Ascending aorta (tissue), 2 donors: ENCODE measurements at places on chromosomes 13 and 19. TPM values are rescaled to one million over a fixed set of nuclear protein-coding genes. Genes with fewer than 3 reads are reported as not detected.

The OVOL3 gene
- total RNA-seq = not detected

The NLRP11 gene
- not detected for total RNA-seq

The HSH2D gene
- not detected for total RNA-seq

DNA sequence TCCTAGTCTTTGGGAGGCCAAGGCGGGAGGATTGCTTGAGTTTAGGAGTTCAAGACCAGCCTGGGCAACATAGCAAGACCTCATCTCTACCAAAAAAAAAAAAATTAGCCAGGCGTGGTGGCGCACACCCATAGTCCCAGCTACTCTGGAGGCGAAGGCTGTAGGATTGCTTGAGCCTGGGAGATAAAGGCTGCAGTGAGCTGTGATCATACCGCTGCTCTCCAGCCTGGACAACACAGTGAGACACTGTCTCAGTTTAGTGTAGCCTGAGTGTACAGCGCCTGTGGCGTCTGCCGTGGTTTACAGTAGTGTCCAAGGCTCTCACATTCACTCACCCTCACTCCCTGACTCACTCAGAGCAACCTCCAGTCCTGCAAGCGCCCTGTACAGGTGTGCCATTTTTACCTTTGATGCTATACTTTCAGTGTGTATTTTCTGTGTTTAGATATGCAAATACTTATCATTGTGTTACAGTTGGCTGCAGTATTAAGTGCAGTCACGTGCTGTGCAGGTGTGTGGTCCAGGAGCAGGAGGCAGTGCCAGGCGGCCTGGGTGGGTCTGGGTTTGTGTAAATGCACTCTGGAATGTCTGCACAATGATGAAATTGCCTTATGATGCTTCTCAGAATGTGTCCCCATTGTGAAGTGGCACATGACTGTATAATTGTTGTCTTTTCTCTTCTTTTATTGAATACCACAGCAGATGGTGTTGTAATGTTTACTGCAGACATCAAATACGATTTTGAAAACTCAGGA, 36.1 kb upstream of the DCUN1D2 start:
- H3K4me1 ChIP-seq = no peaks in the 10 kb centered on the region
- no peaks in the 10 kb centered on the region for H3K27me3 ChIP-seq
- H3K27ac ChIP-seq = no peak overlapping the region
- H3K36me3 ChIP-seq = peaks cover 94% of the 10 kb centered on the region

GRCh38 chr19:53057904-53058580, 13.5 kb downstream of the ERVV-2 start:
- H3K36me3 ChIP-seq = no peaks in the 10 kb centered on the region
- H3K27me3 ChIP-seq = no peaks in the 10 kb centered on the region
- H3K4me1 ChIP-seq = no peaks in the 10 kb centered on the region
- no peak for DNase-seq

GRCh38 chr13:49466292-49466838, 22.3 kb downstream of the SETDB2 start:
- DNase-seq = no peak
- H3K27me3 ChIP-seq = no peaks in the 10 kb centered on the region
- H3K4me3 ChIP-seq = no peak overlapping the region
- no peak overlapping the region for H3K27ac ChIP-seq

GRCh38 chr19:23395041-23395721, at the start of gene ZNF91:
Gene ZNF91 (minus strand): TSS chr19:23395471. CDS start chr19:23395354, 117 bp downstream.
- no peaks in the 10 kb centered on the region for H3K27me3 ChIP-seq
- peak; percentile 94 for DNase-seq
- H3K36me3 ChIP-seq = no peaks in the 10 kb centered on the region
- H3K4me1 ChIP-seq = peaks cover 12% of the 10 kb centered on the region
- H3K4me3 ChIP-seq = peak within 1 kb of the TSS; percentile 92

- no peaks in the 10 kb centered on the region for H3K36me3 ChIP-seq
- H3K27ac ChIP-seq = no peak overlapping the region
- no peaks in the 10 kb centered on the region for H3K4me1 ChIP-seq
- H3K4me3 ChIP-seq = no peak overlapping the region
- no peak for DNase-seq
Observed at GRCh38 chr13:45542878-45543277, 72.7 kb downstream of the ERICH6B start.

DNA sequence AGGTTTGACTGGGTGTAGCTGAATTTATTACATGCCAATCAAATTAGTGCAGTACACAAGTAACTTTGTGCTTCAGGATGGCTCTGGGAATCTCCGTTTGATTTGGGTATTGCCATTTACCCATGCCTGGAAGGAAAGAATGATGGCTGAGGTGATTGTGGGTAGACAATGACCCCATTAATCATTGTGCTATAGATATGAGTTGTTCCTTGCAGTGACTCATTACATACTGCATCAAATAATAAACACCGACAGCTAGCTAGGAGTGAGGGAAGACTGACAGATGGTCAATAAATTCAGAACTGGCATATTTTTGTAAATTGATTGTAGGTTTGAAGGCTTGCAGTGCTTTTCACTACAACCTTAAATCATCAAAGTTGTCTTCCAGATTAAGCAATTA, 1069.5 kb downstream of the DIAPH3 start:
- H3K4me1 ChIP-seq = no peaks in the 10 kb centered on the region
- H3K27me3 ChIP-seq = no peaks in the 10 kb centered on the region
- no peak overlapping the region for H3K27ac ChIP-seq
- H3K4me3 ChIP-seq = no peak overlapping the region

GRCh38 chr13:94268661-94269060, 210.8 kb downstream of the DCT start:
- DNase-seq = no peak
- H3K4me1 ChIP-seq = no peaks in the 10 kb centered on the region
- H3K36me3 ChIP-seq = no peaks in the 10 kb centered on the region
- no peak overlapping the region for H3K4me3 ChIP-seq

- H3K4me3 ChIP-seq = no peak overlapping the region
- H3K27ac ChIP-seq = no peak overlapping the region
Observed at GRCh38 chr13:114095486-114095885, 36.9 kb downstream of the RASA3 start.

DNA sequence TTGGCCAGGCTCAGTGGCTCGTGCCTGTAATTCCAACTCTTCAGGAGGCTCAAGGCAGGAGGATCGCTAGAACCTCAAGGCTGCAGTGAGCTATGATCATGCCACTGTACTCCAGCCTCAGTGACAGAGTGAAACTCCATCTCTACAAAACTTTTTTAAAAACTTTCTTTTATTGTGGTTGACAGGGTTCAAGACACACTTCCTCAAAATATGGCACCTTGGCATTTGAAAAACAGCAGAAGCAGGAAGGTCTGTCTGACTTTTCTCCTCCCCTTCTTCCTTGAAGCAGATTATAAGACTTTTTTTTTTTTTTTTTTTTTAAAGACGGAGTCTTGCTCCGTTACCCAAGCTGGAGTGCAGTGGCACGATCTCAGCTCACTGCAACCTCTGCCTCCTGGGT, 100.3 kb downstream of the TM9SF2 start:
- no peaks in the 10 kb centered on the region for H3K4me1 ChIP-seq
- H3K4me3 ChIP-seq = no peak overlapping the region
- DNase-seq = no peak
- H3K27ac ChIP-seq = no peak overlapping the region

DNA sequence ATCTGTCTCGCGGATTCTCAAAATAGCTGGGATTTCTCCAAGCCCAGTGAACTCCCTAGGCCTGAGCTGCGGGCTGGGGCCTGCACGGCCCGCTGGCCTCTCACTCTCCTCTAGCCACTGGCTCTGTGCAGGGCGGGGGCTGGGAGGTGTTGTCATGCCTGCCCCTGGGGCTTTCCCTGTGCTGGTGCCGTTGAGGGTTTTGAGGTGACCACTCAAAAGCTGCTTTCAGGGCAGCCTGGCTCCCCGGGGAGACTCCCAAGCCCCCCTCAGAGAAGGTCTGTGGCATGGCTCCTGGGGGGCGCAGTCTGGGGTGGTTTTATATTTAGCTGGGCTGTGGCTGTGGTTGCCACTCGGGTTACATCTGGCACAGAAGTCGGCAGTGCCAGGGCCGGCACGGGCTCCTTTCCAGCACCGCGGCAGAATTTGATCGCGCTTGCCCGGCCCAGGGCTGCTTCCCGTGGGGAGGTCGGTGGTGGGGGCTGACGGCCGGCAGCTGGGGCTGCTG, 10.0 kb downstream of the NDUFB7 start:
- peak overlapping the region; percentile 87 for H3K27ac ChIP-seq
- no peak for DNase-seq
- H3K4me1 ChIP-seq = peaks cover 9% of the 10 kb centered on the region

- no peaks in the 10 kb centered on the region for H3K36me3 ChIP-seq
- H3K27me3 ChIP-seq = no peaks in the 10 kb centered on the region
- no peak for DNase-seq
Observed at GRCh38 chr13:114313061-114313860, 1.0 kb upstream of the CHAMP1 start.

- peak; percentile 52 for DNase-seq
- no peaks in the 10 kb centered on the region for H3K4me1 ChIP-seq
- peaks cover 8% of the 10 kb centered on the region for H3K36me3 ChIP-seq
- no peak overlapping the region for H3K4me3 ChIP-seq
Observed at GRCh38 chr19:33818411-33818810, 21.7 kb downstream of the KCTD15 start.

- no peak overlapping the region for H3K4me3 ChIP-seq
- DNase-seq = no peak
- H3K36me3 ChIP-seq = no peaks in the 10 kb centered on the region
- H3K27me3 ChIP-seq = no peaks in the 10 kb centered on the region
- no peaks in the 10 kb centered on the region for H3K4me1 ChIP-seq
- H3K27ac ChIP-seq = no peak overlapping the region
Observed at GRCh38 chr13:43203781-43204180, 180.4 kb downstream of the DNAJC15 start.

DNA sequence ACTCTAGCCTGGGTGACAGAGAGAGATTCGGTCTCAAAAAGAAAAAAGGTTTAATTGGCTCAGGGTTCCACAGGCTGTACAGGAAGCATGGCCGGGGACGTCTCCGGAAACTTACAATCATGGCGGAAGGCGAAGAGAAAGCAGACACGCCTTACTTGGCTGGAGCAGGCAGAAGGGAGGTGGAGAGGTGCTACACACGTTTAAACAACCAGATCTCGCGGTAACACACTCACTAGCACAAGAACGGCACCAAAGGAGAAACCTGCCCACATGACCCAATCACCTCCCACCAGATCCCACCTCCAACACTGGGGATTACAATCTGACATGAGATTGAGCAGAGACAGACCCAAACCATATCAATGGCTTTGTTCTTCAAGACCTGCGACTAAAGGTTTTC, 12.8 kb downstream of the CASP14 start:
- no peak overlapping the region for H3K4me3 ChIP-seq
- DNase-seq = no peak
- no peaks in the 10 kb centered on the region for H3K4me1 ChIP-seq
- H3K27me3 ChIP-seq = no peaks in the 10 kb centered on the region

GRCh38 chr13:27482983-27483382, 32.6 kb upstream of the MTIF3 start:
- no peak overlapping the region for H3K27ac ChIP-seq
- DNase-seq = no peak
- no peaks in the 10 kb centered on the region for H3K36me3 ChIP-seq
- no peaks in the 10 kb centered on the region for H3K27me3 ChIP-seq
- H3K4me3 ChIP-seq = no peak overlapping the region
- no peaks in the 10 kb centered on the region for H3K4me1 ChIP-seq

DNA sequence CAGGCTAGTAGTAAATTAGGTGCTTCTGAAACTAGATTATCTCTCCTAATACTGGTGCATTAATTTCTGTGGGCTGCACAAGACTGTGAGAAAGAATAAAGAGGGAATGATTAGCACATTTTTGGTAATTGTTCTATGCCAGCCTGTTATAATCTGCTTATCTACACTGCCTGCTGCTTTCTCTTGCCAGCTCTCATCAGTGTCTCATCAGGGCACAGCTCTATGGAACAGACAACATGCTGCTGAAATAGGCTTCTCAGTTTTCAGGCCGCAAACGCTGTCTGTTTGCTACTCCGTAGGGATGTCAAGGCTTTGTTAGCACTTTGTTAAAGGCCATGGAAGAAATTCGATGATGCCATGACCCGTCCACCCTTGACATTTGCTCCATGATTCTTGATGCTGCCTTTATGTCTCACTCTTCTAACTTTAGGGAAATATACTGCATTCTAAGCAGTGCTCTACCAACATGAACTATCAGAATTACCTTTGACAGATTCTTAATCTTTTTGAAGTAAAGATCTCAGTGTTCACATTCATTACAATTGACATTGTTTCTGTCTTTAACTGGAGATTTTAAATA, 84.0 kb upstream of the PRR20A start:
- no peaks in the 10 kb centered on the region for H3K27me3 ChIP-seq
- no peaks in the 10 kb centered on the region for H3K4me1 ChIP-seq
- DNase-seq = no peak
- no peaks in the 10 kb centered on the region for H3K36me3 ChIP-seq
- H3K4me3 ChIP-seq = no peak overlapping the region

- no peak for DNase-seq
- H3K4me1 ChIP-seq = no peaks in the 10 kb centered on the region
- no peaks in the 10 kb centered on the region for H3K36me3 ChIP-seq
- H3K27me3 ChIP-seq = no peaks in the 10 kb centered on the region
- H3K27ac ChIP-seq = no peak overlapping the region
Observed at GRCh38 chr19:4322942-4323665, 15.5 kb downstream of the STAP2 start.

DNA sequence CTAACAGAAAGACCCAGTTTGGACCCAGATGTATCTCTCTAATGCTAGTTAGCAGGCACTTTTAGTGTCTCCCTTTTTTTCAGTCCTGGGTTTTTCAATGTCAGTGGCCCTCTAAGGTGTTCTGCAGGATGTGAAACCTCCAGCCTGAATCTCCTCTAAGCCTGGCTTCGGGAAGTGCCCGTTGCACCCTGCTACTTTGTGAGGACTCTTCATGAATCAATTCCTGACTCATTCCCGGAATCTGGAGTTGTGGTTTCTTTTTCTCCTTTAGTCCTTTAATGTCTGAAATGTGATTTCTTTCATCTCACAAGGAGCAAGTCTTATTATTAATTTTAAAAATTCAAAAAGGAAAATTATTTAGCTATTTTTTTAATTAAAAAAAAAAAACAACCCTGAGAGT, 116.0 kb downstream of the ZNF536 start:
- H3K36me3 ChIP-seq = no peaks in the 10 kb centered on the region
- H3K27ac ChIP-seq = no peak overlapping the region
- H3K27me3 ChIP-seq = no peaks in the 10 kb centered on the region

- no peaks in the 10 kb centered on the region for H3K4me1 ChIP-seq
- no peak overlapping the region for H3K4me3 ChIP-seq
- H3K27ac ChIP-seq = no peak overlapping the region
- H3K27me3 ChIP-seq = no peaks in the 10 kb centered on the region
- no peaks in the 10 kb centered on the region for H3K36me3 ChIP-seq
- DNase-seq = no peak
Observed at GRCh38 chr13:43528992-43529391, 257.8 kb downstream of the ENOX1 start.

DNA sequence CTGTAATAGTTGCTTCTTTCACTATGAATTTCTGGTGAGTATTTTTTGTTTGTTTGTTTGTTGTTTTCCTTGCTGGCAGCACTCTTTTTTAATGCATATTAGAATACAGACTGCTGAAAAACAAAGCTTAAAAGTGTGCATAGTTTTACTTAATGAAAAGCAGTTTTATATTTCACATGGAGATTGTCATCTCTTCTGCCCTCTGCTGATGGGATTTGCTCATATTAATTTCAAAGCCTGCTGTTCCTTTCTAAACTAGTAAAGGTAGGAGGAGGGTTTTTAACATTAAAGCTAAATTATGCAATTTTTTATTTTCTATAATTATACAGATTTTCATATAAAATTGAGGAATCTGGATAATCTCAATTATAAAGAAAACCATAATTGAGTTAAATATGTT, 692.6 kb upstream of the SLITRK1 start:
- H3K27ac ChIP-seq = no peak overlapping the region
- H3K4me3 ChIP-seq = no peak overlapping the region
- no peaks in the 10 kb centered on the region for H3K27me3 ChIP-seq
- no peaks in the 10 kb centered on the region for H3K36me3 ChIP-seq
- no peaks in the 10 kb centered on the region for H3K4me1 ChIP-seq

GRCh38 chr13:77516342-77516789, 19.1 kb upstream of the SCEL start:
- no peak for DNase-seq
- no peak overlapping the region for H3K27ac ChIP-seq
- no peaks in the 10 kb centered on the region for H3K27me3 ChIP-seq
- H3K36me3 ChIP-seq = no peaks in the 10 kb centered on the region
